ENCODE measurements at places on chromosomes 7 and 10. TPM values are rescaled to one million over a fixed set of nuclear protein-coding genes. Genes with fewer than 3 reads are reported as not detected.

DNA sequence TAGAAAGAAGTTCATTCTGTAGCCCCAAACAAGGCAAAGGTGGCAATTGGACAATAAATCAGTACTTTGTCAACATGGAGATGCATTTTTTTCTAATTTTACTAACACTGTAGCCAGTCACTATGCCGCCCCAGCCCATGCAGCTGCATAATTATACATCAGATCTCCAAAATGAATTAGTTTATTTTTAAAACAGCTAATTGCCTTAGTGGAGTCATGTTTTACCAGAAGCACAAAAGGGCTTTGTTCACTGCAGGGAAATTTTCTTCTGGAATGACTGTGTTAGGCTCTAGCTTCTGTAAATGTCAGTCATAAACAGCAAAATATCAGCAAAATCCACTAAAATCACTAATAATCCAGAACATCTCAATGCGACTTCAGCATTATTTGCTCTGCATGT lies 20.1 kb upstream of the HDAC9 start:
- H3K4me1 ChIP-seq = no peaks in the 10 kb centered on the region
- H3K36me3 ChIP-seq = no peaks in the 10 kb centered on the region
- no peak overlapping the region for H3K4me3 ChIP-seq
- no peak overlapping the region for H3K27ac ChIP-seq

DNA sequence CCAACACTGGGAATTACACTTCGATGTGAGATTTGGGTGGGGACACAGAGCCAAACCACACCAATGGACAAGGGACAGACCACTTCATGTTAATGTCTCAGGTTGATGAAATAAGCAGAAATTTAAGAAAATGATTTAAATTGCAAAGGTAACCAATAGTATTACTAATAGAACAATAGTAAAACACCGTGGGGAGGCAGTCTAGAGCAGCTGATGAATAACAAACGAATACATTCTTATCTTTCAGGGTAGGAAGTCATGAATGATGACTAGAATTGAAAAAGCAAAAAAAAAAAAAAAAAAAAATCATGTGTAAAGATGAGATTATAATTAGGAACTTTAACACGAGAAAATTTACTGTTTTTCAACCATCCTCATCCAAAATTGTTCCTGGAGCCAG lies 171.9 kb upstream of the TEX47 start:
- ATAC-seq = no peak
- no peaks in the 10 kb centered on the region for H3K4me1 ChIP-seq
- H3K27ac ChIP-seq = no peak overlapping the region
- no peaks in the 10 kb centered on the region for H3K27me3 ChIP-seq

GRCh38 chr7:92368741-92369140 lies 78.5 kb upstream of the GATAD1 start:
- no peak overlapping the region for H3K27ac ChIP-seq
- no peak overlapping the region for H3K4me3 ChIP-seq
- no peak for ATAC-seq
- H3K27me3 ChIP-seq = no peaks in the 10 kb centered on the region
- H3K4me1 ChIP-seq = no peaks in the 10 kb centered on the region
- peaks cover 60% of the 10 kb centered on the region for H3K36me3 ChIP-seq

DNA sequence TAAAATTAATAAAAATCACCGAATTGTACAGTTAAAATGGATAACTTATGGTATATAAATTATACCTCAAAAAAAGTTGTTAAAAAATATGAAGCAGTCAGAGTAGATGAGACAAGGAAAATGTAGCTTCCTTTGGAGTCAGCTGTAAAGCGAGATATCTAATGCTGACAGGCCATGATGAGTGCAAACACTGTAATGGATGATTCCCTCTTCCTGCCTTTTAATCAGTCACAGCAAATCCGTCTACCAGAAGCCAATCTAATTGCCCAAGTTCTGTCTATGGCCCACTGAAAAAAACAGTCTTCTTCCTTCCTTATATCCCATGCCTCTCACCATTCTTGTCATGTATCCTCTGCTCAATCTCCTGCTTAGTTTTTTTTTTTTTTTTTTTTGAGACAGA lies 59.9 kb upstream of the DNAJB12 start:
- H3K4me3 ChIP-seq = no peak overlapping the region
- ATAC-seq = no peak
- no peak overlapping the region for H3K27ac ChIP-seq
- peaks cover 20% of the 10 kb centered on the region for H3K36me3 ChIP-seq
- no peaks in the 10 kb centered on the region for H3K27me3 ChIP-seq

GRCh38 chr7:32533276-32534029 lies 38.2 kb downstream of the AVL9 start:
- no peaks in the 10 kb centered on the region for H3K36me3 ChIP-seq

DNA sequence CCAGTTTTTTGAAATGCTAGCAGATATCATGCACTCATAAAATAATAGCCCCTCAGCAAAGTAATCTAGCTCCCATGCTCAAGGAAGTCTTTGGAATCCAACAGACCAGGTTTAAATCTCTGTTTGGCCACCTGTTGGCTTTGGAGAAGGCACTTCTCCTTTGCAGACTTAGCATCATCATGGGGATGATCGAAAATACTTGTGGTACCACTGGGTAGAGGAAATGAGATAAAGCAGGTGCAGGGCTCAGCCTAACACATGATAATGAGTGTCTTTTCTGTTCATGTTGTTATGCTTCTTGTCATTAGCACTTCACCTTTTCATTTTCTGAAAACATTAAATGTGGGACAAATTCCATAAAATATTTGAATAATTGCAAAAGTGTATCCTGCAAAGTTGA lies 67.4 kb downstream of the LRRC18 start:
- no peak overlapping the region for H3K4me3 ChIP-seq
- H3K36me3 ChIP-seq = no peaks in the 10 kb centered on the region
- no peaks in the 10 kb centered on the region for H3K4me1 ChIP-seq
- H3K27ac ChIP-seq = no peak overlapping the region
- no peak for ATAC-seq

- H3K4me3 ChIP-seq = no peak overlapping the region
- ATAC-seq = no peak
- no peaks in the 10 kb centered on the region for H3K36me3 ChIP-seq
- no peaks in the 10 kb centered on the region for H3K27me3 ChIP-seq
Observed at GRCh38 chr10:71339796-71340589, 20.9 kb downstream of the SLC29A3 start.

Gene PIP
- total RNA-seq = not detected

- no peaks in the 10 kb centered on the region for H3K27me3 ChIP-seq
- no peak overlapping the region for H3K4me3 ChIP-seq
- H3K36me3 ChIP-seq = no peaks in the 10 kb centered on the region
- H3K27ac ChIP-seq = no peak overlapping the region
Observed at GRCh38 chr7:5709347-5709950, 72.0 kb downstream of the RNF216 start.

Gene SEPTIN14
- total RNA-seq = not detected

Gene IFIT1B
- not detected for total RNA-seq

Gene HOXA9
- total RNA-seq = not detected

- H3K27ac ChIP-seq = no peak overlapping the region
- H3K27me3 ChIP-seq = no peaks in the 10 kb centered on the region
- H3K4me1 ChIP-seq = no peaks in the 10 kb centered on the region
- ATAC-seq = no peak
- no peaks in the 10 kb centered on the region for H3K36me3 ChIP-seq
Observed at GRCh38 chr10:4456279-4456678, 369.7 kb upstream of the AKR1E2 start.

GRCh38 chr7:132065989-132066603 lies 509.7 kb upstream of the PODXL start:
- no peaks in the 10 kb centered on the region for H3K27me3 ChIP-seq
- H3K36me3 ChIP-seq = no peaks in the 10 kb centered on the region
- H3K27ac ChIP-seq = peak overlapping the region; percentile 86
- H3K4me1 ChIP-seq = peaks cover 10% of the 10 kb centered on the region
- ATAC-seq = no peak

Gene CCDC146
- total RNA-seq = 8.7 TPM

Gene OR2A42
- total RNA-seq = not detected

DNA sequence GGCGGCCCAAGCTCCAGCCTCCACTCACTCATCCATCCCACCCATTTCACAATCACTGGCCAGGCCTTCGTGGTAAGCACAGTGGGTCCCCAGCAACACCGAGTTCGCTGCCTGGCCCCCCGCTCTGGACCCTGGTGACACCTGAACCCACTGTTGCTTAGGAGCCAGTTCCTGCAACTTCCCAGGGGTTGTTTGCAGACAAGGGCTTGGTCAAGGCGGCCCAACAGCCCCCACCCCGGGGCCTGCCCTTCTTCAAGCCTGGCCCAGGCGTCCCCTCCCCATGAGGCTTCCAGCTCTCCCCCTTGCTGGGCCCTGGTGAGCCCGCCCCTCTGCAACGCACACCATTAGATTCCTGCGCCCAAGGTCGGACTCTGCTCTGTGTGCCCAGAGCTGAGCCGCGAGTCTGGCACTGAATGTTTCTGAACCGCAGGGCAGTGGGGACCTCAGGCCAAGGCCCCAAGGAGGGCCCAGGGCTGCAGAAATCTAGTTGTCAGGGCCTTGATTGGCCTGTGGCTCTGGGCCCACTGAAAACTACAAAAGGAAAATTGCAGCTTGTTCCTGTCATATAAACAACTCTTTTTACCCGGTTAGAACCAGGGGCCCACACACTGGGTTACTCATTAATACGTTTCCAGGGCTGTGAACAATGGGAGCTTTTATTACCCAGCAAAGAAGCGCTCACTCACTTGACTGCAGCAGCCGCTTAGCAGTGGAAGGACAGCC lies 2.1 kb upstream of the COX19 start:
- ATAC-seq = no peak
- H3K4me1 ChIP-seq = no peaks in the 10 kb centered on the region
- peaks cover 5% of the 10 kb centered on the region for H3K27me3 ChIP-seq
- H3K36me3 ChIP-seq = no peaks in the 10 kb centered on the region
- no peak overlapping the region for H3K4me3 ChIP-seq
- H3K27ac ChIP-seq = no peak overlapping the region

Gene SFTPA2
- 0.16 TPM for total RNA-seq

GRCh38 chr7:43729924-43730248 lies 563 bp upstream of the COA1 start:
- peak overlapping the region; percentile 87 for H3K27ac ChIP-seq
- peak overlapping the region; percentile 47 for H3K4me3 ChIP-seq
- no peaks in the 10 kb centered on the region for H3K27me3 ChIP-seq
- peak; percentile 35 for ATAC-seq
- H3K4me1 ChIP-seq = no peaks in the 10 kb centered on the region

GRCh38 chr7:104929921-104930320 lies 84.1 kb upstream of the KMT2E start:
- H3K27me3 ChIP-seq = no peaks in the 10 kb centered on the region
- no peak for ATAC-seq
- no peak overlapping the region for H3K27ac ChIP-seq
- H3K4me1 ChIP-seq = peaks cover 8% of the 10 kb centered on the region

DNA sequence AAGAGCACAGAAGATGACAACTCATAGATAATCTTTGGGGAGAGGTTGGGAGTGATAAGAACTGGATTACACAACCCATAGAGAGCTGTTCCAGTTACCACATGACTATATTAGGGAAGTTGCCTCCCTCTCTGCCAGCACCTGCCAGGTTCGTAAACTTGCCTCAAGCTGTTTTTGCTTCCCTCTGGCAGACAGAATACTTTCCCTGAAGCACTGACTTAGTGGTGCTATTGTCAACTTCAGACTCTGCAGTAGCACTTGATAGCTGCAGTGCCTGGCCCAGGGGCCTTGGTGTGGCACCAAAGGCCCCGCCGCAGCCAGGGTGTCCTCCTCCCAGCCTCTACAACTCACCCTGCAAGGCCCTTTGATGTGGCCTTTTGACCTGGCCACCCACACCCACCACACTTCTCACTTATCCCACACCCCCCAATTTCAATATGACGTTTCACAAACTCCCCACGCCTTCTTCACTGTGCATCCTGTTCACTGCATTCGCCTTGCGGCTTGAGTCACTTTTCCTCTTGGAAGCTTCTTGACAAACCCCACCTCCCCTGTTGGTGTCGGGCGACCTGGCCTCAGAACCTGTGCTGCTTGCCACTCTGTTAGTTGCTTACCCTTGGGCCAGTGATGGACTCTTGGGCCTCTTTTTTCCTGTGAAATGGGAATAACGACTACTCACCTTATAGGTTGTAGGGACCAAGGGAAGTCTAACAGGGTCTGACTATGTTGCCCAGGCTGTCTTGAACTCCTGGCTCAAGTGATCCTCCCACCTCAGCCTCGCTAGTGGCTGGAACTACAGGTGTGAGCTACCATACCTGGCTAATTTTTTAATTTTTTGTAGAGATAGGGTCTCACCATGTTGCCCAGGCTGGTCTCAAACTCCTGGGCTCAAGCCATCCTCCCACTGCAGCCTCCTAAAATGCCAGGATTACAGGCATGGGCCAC lies 50.2 kb upstream of the PODXL start:
- no peaks in the 10 kb centered on the region for H3K4me1 ChIP-seq
- H3K4me3 ChIP-seq = no peak overlapping the region
- H3K36me3 ChIP-seq = no peaks in the 10 kb centered on the region
- peaks cover 18% of the 10 kb centered on the region for H3K27me3 ChIP-seq

All from gastroesophageal sphincter (tissue), 4 donors.